GM12878 (cell line): ENCODE measurements at places on chromosomes 12 and 14. TPM values are rescaled to one million over a fixed set of nuclear protein-coding genes. Genes with fewer than 3 reads are reported as not detected.

The KLRF1 gene
- not detected in 2 replicates for polyA plus RNA-seq

The RCOR1 gene
- 1.5 and 1.6 TPM in 2 replicates for polyA plus RNA-seq

The NANOG gene
- not detected in 2 replicates for polyA plus RNA-seq

The FAR2 gene
- polyA plus RNA-seq = 0.50 and 1.2 TPM in 2 replicates

The DHRS1 gene
- 32.5 and 33.7 TPM in 2 replicates for polyA plus RNA-seq
